SK-MEL-5 (cell line): ENCODE measurements at places on chromosomes 2 and 18. TPM values are rescaled to one million over a fixed set of nuclear protein-coding genes. Genes with fewer than 3 reads are reported as not detected.

- DNase-seq: peak; percentile 67
These were observed 48.1 kb downstream of the TMEM185B start for GRCh38 chr2:120174963-120175581.

DNA sequence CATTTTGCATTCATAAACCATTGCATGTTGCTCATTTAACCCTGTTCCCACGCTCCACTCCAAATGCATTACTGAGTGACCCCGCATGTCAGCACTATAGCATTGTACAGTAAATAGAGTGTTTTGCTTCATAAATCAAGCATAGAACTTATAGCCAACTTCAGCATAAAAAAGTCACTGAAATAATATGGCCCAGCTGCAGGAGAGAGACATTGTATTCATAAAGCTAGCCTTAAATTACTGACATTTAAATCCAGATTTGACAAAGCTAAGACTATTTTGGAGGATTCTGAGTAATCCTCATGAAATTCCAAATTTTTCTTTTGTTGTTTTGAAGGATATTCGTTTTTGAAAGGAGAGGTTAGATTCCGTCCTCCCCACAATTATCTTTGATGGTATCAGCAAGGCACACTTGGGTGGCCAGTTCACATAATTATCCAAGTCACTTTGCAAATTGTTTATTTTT, 320.9 kb upstream of the TCF4 start:
- no peak for DNase-seq

LYPD1 gene
- 28.8 and 31.4 TPM in 2 replicates for total RNA-seq

DNA sequence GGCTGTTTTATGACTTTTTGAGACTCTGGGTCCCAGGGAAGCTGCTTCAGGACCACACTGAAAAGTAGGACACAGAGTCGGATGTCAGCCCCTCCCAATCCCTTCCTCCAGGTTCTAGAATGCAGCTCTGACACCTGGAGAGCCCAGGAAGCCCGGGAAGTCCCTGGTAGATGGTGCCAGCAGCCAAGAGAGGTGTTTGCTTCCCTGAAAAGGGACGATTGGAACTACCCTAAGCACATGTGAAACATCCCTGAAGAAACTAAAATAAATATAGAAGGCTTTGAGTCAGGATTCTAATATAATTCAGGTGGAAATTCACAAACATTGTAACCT, 163.2 kb upstream of the CYRIA start:
- no peak for DNase-seq

DNA sequence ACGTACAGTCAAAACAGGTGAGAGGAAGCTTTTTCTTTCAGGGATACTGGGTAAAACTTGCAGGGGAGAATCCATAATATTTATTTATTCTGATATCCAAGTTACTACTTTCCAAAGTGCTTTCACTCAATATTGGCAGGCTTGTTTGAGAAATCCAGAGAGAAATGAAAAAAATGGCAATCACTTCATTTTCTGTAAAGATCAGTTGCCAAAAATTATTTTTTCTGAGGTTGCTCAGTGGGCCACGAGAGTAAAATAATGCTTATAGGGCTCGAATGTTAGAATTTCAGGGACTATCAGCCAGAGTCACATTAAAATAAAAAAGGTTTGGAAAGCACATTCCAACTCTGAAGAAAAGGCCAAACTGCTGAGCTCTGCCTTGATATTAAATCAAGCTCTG, 324.6 kb upstream of the RND3 start:
- DNase-seq: no peak

MYCN gene
- total RNA-seq: 0.08 and 0.11 TPM in 2 replicates

SP100 gene
- 43.2 and 44.3 TPM in 2 replicates for total RNA-seq

RPRM gene
- not detected in 2 replicates for total RNA-seq

- no peak for DNase-seq
These were observed 86.2 kb downstream of the NPAS2 start for GRCh38 chr2:100906131-100906530.

- no peak for DNase-seq
These were observed 2.2 kb downstream of the UBXN4 start for GRCh38 chr2:135743860-135744259.

- DNase-seq: no peak
These were observed 8.6 kb upstream of the COBLL1 start for GRCh38 chr2:164850235-164850634.

IL1F10 gene
- total RNA-seq: not detected in 2 replicates

DNA sequence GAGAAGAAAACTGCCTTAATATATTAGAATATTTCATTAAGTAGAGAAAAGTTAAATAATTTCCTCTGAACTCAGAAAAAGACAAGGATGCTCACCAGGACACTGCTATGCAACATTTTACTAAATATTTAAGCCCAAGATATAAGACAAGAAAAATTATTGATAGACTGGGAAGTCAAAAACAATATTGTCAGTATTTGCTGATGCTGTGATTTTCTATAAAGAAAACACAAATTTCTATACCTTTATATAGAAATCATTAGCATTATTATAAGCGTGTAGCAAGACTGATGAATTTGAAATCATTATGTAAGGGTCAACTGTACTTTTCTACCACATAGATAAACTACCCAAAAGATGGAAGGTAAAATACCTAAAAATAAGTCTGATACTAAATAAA, 451.0 kb downstream of the RNF144A start:
- no peak for DNase-seq

- no peak for DNase-seq
These were observed 259.7 kb downstream of the TCF4 start for GRCh38 chr18:55328301-55328700.

- DNase-seq: no peak
These were observed 46.1 kb downstream of the SIGLEC15 start for GRCh38 chr18:45871431-45872084.

ABHD1 gene
- 1.1 and 1.5 TPM in 2 replicates for total RNA-seq

DNA sequence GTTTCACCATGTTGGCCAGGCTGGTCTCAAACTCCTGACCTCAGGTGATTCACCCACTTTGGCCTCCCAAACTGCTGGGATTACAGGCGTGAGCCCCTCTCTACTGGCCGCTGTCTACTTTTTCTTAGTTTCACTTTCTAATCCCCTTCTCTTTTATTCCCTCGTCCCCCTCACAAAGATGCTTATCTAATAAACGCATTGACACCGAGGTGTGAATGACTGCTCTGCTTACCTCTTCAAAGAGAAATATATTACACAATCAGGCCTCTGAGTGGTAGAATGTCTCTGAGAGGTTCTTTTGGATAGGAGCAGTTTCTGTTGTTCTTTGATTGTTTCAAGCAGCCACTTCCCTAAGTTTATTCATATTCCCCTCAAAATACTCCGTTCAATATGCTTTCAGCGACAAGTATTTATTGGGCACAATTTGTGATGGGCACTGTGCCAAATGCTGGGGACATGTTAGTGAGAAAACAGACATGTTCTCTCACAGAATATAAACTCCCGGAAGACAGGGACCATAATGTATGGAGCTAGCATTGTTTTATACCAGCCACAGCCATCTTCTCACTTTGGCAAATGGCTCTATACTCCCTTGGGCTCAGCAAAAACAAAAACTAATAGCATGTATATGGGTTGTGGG, 34.7 kb upstream of the RAPH1 start:
- no peak for DNase-seq

RNU2-63P gene
- total RNA-seq: not detected in 2 replicates

- peak; percentile 86 for DNase-seq
These were observed 36.3 kb downstream of the CXCR4 start for GRCh38 chr2:136081582-136082210.
